Fibroblast of lung (primary cell): ENCODE measurements at places on chromosomes 2 and 18.

DNA sequence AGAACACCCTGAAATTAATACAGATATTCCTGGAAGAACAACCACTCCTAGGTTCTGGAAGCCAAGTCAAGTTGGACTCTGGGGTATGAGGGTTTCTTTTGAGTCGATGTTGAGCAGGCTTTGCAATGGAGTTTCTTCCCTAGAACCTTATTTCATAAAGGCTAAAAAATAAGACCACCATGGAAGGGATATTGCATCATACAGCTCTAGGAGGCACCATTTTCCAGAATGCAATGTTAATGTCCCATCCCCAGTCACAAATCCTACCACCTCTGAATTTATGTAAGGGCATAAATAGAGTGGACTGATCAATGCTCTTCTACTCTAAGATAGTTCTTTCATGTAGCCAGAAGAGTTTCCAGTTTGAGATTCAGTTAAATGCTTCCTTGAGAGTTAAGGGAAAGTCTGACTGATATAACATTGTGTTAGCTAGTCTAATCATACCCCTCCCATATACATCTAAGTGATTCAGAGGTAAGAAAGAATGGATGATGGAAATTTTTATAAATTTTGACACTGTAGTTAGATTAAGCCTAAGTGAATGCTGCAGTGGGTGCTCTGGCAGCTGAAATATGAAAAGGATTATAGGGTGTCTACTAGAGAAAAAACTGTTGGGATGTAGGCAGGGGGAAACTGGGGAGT lies 22.0 kb downstream of the ARHGAP15 start:
- DNase-seq = no peak

GRCh38 chr2:85330839-85331636 lies 3.2 kb upstream of the TGOLN2 start:
- DNase-seq = no peak

GRCh38 chr2:200445284-200445683 lies 64.6 kb downstream of the KCTD18 start:
- DNase-seq = no peak

GRCh38 chr18:14930076-14930475 lies 182.1 kb downstream of the ANKRD30B start:
- DNase-seq = no peak

DNA sequence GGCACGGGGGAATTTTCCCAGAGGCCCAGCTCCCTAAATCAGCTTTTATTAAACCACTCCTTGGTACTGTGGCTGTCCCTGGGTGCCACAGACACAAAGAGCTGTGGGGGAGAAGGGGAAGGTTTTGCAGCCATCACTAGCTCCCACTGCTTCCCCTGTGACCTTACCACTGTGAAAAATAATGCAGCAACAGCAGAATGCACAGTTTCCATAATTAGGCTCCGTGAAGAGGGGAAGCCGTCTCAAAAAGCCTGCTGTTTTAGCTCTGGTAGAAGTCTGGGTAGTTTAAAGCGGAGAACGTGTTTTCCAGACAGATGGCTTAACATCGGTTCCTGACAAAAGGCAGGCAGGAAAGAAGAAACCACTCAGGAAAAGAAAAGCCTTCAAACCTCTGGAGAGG lies 27.5 kb upstream of the CAB39 start:
- DNase-seq = no peak

DNA sequence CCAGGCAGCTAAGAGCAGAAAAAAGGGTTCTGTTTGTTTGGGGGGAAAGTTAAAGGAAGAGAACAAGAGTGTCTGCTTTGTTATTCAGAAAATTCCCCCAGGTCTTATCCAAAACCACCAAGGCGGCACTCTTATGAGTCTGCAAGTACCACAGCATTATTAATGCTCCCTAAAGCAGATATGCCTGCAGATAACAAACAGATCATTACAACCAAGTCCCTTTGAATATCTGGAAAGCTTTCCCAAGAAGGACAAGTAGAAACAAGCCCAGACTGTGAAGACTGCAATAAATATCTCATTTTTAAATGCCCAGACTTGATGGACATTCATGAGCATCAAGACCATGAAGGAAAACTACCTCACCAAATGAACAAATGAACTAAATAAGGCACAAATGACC lies 278.6 kb upstream of the TMEFF2 start:
- no peak for DNase-seq

- DNase-seq = peak; percentile 12
Measured at GRCh38 chr2:74696829-74697228, 42.8 kb downstream of the SEMA4F start.

GRCh38 chr2:228699888-228700287 lies 518.4 kb upstream of the SPHKAP start:
- no peak for DNase-seq

- DNase-seq = no peak
Measured at GRCh38 chr2:1571477-1572417, 158.5 kb downstream of the TPO start.

DNA sequence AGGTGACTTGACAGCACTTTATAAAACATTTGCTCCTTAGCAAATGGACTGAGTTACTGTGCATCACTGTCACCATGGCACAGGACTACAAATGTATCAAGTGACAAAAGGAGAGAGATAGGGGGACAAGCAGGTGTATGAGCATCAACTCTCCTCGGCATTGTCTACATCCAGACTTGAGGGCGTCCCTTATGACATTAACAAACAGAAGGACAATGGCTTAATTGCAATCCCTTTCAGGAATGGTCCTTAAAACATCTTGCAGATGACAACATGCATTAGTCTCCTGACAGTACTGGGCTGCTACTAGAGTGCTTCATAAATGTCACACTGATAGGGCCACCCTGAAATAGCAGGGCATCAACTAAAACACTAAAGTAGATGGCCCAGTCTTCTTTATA lies 198.8 kb downstream of the PDE1A start:
- DNase-seq = no peak

GRCh38 chr18:78833833-78834232 lies 145.8 kb upstream of the SALL3 start:
- DNase-seq = no peak

GRCh38 chr2:113039719-113040118 lies 12.9 kb downstream of the IL36B start:
- no peak for DNase-seq

DNA sequence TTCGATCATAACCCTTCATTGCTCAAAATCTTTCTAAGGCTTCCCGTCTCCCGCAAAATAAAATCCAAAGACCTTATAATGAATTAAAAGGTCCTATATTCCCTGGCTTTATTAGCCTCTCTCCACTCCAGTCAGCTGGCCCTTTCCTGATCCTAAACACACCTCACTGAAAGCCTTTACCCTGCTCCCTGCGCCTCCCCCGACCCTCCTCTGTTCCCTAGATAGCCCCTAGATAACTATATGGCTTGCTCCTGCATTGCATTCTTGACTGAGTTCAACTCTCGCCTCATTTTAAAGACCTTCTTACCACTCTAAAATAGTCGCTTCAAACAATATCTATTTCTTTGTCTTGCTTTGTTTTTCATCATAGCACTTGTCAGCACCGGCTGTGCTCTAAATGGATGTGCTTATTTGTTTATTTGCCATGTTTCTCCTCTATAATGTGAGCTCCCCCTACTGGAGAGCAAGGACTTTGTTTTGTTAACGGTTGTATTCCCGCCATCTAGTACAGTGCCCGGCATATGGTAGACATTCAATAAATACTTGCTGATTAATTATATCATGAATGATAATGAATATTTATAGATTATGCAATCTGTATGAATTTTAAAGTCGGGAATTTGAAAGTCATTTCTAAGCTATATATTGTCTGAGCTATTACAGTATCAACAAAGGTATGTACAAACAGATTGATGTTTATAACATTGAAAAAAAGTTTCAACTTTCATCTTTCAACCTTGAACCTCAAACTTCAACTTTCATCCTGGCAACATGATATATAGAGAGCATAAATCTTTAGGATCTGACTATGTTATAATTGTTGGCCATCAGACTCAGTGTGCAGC lies 32.4 kb upstream of the VIT start:
- peak; percentile 69 for DNase-seq
